ENCODE measurements at places on chromosomes 5 and 9.

DNA sequence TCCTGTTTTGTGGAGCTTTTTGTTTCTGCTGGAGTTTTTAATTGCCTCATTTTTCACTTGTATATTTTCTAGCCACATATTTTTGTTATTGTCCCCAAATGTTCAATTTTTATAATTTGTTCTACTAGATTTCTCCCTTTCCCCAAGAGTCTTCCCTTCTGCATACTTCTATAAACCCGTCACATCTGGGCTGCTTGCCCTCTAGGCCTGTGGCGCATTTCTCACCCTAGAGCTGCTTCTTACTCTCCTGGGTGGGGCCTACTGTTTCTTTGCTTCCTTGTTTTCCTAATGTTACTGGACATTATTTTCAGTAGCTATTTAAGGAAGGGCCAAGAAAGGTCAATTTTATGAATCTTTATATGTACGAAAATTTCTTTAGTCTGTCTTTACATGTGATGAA lies 51.5 kb downstream of the NXNL2 start:
- no peak for DNase-seq

DNA sequence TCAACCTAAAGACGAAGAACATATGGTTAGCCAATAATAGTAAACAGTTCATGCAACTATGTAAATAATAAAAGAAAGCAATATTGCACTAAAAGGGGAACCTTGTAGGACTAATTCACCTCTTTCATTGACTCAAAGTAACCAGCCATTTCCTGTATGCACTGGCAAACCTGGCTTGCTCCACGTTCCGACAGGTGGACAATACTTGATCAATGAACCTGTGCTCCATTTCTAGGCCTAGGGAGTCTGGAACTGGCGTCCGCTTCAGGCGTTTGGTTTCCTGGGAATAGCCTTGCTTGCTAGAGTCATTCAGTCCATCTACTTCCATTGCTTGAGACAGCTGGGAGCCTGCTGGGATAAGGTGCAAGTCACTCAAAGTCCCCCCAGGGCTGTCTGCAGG lies 41.6 kb downstream of the PTAR1 start:
- DNase-seq = no peak

DNA sequence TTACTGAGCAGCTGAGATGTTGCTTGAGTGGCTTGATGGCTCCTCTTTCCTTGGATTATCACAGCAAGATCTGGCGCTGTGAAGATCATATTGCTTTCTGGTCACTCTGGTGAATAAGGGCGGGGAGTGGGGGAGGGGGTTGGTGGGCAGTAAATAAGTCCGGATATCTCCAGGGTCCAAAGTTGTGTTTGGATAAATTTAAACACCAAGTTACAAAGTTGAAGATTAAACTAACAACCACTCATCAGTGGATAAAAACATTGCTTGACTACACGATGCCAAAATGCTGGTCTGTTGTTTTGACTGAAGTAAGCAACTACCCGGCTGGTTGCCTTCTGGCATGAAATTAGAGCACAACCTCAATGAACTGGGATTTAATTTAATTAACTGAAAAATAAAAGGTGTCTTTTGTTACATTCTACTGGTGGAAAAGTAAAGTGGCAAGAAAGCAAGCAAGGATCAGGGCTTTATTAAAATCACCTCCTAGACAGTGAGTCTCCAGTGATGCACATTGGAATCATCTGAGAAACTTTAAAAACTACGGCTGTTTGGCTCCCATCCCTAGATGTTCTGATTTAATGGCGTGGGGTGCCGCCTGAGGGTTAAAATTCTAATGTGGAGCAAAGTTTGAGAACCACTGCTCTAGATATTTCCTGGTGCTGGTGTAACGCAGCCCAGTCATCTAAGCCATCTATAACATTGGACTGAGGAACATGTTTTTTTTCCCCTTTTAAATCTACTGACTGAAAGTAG lies 86.7 kb upstream of the AGXT2 start:
- DNase-seq = no peak

GRCh38 chr9:81224166-81225081 lies 464.9 kb downstream of the TLE1 start:
- DNase-seq = no peak

- no peak for DNase-seq
Measured at GRCh38 chr9:106969696-106970095, 106.7 kb downstream of the ZNF462 start.

- DNase-seq = no peak
Measured at GRCh38 chr9:29325894-29326293, 1752.6 kb upstream of the C9orf72 start.

GRCh38 chr5:60535951-60536350 lies 164.0 kb downstream of the DEPDC1B start:
- no peak for DNase-seq

DNA sequence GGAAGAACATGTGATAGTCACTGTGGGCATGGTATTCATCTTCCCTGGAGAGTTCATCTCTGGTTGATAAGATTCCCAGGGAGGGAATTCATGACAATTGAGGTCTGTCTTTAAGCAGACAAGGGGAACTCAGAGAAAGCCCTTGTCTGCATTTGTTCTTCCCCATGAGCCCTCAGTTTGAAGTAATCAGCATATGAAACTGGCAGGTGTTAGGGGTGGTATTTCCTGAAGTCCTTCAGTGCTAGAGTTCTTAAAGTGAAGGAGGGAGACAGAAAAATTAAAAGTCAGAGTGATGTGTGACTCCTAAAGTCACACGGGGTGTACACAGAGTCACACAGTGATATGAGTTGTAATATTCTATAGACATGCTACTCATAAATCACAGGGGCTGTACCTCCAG lies 60.6 kb upstream of the SYK start:
- no peak for DNase-seq

- DNase-seq = no peak
Measured at GRCh38 chr5:107282061-107282460, 388.7 kb downstream of the EFNA5 start.

- no peak for DNase-seq
Measured at GRCh38 chr5:59744531-59744992, 149.0 kb downstream of the PDE4D start.

GRCh38 chr9:116753389-116753788 lies 66.3 kb downstream of the TRIM32 start:
- no peak for DNase-seq

- no peak for DNase-seq
Measured at GRCh38 chr9:6896562-6896961, 138.8 kb downstream of the KDM4C start.

GRCh38 chr9:98700801-98701200 lies 7.9 kb downstream of the GABBR2 start:
- DNase-seq = no peak

DNA sequence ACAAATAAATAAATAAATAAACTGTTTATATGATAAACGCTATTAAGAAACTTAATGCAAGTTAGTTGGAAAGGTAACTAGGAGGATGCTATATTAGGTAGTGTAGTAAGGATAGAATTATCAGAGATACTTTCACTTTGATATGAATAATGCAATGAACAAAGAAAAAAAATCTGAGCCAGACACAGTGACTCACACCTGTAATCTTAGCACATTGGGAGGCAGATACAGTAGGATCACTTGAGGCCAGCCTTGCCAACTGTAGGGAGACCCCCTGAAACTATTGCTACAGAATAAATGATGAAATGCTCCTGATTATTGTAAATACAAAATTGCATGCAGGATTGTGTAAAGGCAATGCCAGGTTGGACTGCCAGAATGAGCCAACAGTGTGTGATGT lies 109.2 kb downstream of the ANXA2R start:
- no peak for DNase-seq

GRCh38 chr9:90023861-90024260 lies 419.0 kb downstream of the GADD45G start:
- DNase-seq = no peak

- DNase-seq = no peak
Measured at GRCh38 chr5:143213231-143213850, 190.1 kb downstream of the NR3C1 start.

GRCh38 chr9:100287186-100287585 lies 65.6 kb downstream of the TEX10 start:
- no peak for DNase-seq

DNA sequence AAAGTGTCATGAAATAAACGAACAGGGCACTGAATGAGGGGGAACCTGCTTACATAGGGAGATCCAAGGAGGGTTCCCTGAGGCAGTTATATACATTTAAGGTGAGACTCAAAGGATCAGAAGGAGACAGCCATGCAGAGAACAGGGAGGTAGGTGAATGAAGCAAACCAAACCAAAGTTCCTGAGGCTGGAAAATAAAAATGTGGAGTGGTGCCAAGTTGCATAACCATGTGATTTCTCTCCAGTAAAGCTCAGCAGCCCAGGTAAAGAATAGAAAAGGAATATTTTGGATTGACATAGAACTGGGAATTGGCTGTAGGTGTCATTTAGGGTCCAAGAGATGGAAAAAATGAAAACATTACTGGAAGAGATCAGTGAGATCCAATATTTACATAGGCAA lies 110.7 kb downstream of the CAAP1 start:
- no peak for DNase-seq

GRCh38 chr5:38745836-38746732 lies 99.7 kb upstream of the OSMR start:
- DNase-seq = no peak

- DNase-seq = no peak
Measured at GRCh38 chr5:54521856-54522479, 4.4 kb downstream of the SNX18 start.

DNA sequence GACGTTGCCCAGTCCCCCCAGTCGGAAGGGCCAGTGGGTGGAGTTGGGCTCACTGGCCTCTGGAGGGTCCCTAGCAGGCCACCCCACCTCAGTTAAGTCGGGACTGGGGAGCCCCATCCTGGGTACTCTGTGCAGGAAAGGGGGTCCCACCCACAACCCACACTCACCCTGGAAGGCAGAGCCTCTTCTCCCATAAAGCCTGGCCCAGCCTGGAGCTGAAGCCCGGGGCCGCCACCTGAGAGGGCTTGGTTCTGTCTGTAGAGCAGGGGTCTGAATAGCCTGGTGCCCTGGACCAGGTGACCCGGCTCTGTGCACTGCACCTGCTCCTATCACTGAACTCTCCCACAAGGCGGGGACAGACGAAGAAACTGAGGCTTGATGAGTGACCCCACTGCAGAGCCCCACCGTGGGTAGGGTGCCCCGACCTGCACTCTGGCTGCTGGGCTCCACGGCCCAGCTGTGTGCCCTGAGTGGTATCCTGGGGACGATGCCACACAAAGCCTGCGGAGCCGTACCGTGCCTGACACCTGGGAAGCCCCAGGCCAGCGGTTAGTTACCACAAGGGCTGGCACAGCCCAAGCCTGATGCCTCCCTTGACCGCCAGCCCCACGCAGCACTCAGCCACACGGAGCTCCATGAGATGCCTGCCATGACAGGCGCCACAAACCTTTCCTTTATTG lies 7.3 kb downstream of the PTGES2 start:
- no peak for DNase-seq

GRCh38 chr9:120902569-120903535 lies 23.7 kb downstream of the TRAF1 start:
- DNase-seq = no peak

DNA sequence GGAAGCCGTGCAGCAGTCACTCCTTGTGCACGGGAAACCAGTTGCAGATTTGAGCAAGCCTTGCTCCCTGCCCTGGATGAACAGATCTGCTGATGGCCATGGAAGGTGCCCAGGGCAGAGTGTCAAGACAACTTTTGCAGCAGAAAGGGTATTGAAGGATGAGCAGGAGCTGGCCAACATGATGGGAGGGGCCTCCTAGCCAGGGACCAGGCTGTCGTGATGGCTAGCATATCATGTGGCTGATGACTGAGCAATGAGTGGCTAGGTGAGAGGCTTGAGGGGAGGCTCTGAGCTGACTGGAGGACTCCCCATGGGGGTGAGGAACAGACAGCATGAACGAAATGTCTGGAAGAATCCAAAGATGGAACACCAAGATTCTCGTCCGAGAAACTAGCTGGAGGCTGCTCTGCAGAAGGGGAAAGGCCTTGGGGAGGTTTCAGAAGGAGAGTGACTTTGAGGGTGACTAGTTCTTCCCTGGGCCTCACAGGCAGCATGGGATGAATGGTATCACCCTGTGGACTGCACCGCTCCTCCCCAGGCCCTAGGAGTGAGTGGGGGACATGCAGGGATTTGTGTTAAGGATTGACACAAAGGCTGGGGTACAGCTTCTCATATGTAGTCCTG lies 18.5 kb downstream of the PPARGC1B start:
- no peak for DNase-seq

GRCh38 chr9:121956808-121957207 lies 136.3 kb downstream of the TTLL11 start:
- no peak for DNase-seq

- DNase-seq = no peak
Measured at GRCh38 chr9:121285835-121286687, 18.1 kb downstream of the GSN start.

GRCh38 chr5:178429491-178430185 lies 160.6 kb downstream of the COL23A1 start:
- DNase-seq = no peak

DNA sequence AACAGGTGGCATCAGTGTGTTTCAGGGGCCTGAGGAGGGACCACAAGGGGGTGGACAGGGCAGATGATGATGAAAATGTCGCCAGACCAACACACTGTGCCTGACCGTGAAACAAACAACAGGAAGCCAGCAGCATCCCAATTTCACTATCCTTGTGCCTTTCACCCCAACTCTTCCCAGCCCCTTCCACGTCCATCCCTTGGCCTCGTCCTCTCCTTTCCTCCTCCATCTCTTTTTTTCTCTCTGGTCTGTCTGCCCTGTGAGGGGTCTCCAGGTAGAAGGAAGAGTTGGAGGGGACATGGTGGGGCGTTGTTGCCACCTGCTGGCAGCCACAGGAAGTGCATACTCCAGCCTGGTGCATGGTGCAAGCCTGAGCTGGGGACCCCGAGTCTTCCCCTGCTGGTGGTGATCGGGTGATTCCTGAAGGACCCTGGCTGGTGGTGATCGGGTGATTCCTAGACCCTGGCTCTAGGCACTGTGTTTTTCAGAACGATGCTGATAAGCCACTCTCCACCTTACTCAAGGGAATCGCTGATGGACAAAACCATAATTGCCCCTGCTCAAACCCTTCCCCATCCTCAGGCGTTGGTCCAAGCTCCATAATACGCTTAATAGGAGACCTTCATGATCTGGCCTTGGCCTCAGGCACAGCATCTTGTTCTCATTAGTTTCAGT lies 21.7 kb upstream of the NSD1 start:
- peak; percentile 43 for DNase-seq

DNA sequence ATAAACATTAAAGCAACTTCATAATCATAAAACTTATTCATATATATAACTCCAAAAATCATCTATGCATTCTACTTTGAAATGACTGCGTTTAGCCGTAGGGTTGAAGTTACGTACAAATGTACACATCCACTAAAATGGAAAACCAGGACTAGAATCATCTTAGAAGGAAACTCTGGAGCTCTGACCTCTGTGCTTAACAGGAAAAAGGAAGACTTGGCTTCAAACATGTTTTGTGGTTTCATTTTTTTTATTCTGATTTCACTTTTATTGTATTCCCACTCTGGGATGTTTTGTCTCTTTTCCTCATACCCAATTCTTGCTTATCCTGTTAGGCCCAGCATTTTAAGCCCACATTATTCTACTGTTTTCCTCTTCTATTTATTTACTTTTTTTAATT lies 44.9 kb downstream of the GRAMD2B start:
- DNase-seq = no peak

Data from stimulated activated CD4-positive, alpha-beta T cell treated with anti-CD3 and anti-CD28 coated beads, TNF-alpha, amount 100 ng/mL, for 48 hours (primary cell).